ENCODE measurements at places on chromosomes 1 and 21. TPM values are rescaled to one million over a fixed set of nuclear protein-coding genes. Genes with fewer than 3 reads are reported as not detected.

Gene DCST1
- total RNA-seq, result not detected

- ATAC-seq, result no peak
Observed at GRCh38 chr1:186207391-186208085, 167.5 kb downstream of the TPR start.

DNA sequence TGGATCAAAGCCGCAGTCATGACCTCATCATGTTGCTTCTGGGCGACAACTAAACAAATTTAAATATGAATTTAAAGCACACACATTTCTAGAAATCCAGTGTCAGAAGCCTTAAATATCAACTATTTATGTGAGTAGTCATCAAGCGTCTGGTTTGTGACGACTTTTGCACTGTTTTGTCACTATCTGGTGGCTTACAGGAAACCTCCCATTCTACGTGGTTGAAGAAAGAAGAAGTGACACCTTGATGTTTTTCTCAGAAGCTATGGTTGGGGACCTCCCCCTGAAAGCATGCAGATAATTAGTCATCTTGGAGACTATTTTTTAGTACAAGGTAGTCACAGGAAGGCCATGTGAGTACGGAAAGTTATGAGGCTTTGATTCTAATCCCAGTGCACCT, 58.5 kb downstream of the TENT5C start:
- ATAC-seq, result peak; percentile 84

- ATAC-seq, result peak; percentile 36
Observed at GRCh38 chr1:209823143-209824041, 4.4 kb upstream of the UTP25 start.

DNA sequence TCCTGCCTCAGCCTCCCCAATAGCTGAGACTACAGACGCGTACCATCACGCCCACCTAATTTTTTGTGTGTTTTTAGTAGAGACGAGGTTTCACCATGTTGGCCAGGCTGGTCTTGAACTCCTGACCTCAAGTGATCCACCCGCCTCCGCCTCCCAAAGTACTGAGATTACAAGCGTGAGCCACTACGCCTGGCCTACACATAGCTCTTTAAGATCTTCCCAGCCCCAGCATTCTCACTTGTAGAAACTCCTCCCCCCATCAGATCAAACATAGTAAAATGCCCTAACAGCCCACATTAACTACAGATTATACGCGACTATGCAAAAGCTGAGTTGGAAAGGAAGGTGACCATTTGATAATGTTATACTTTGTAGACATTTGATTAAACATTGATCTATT, 634.8 kb downstream of the MATN1 start:
- no peak for ATAC-seq

DNA sequence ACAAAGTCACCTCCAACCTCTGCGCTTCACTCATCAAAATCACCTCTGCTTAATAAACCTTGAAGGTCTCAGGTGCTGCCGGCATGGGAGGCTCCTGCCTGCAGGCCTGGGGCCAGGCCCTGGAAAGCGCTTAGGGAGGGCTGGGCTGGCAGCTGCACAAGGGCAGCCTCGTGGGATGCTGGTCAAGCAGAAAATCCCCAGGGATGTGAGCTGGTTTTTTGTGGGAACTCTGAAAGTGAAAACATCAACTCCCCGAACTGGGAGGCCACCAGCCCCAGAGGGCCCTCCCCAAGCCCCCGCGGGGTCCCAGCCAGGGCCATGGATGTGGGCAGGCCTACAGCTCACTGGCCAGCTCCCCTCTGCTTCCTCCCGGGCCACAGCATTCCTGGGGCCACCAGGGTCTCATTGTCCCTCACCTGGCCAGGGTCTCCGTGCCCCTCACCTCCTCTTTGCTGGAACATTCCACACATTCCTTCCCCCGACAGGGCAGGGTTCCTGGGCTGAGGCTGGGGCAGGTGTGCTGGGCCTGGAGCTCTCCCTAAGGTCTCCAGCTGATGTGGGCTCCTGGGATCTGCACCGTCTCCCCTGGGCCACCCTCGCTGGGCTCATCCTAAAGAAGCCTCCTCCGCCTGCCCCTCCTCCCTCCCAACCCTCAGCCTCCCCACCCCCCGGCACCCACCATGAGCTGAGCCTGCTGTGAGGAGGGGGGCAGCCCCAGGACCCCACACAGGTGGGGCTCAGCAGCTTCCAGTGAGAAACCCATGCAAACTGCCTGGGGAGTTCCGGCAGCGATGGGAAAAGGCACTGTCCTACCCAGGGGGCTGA, 36.0 kb upstream of the POFUT2 start:
- no peak for ATAC-seq

GRCh38 chr1:51792864-51793263, 85.7 kb downstream of the NRDC start:
- peak; percentile 90 for ATAC-seq

GRCh38 chr1:229217716-229218115, 53.2 kb upstream of the RAB4A start:
- ATAC-seq, result peak; percentile 67

DNA sequence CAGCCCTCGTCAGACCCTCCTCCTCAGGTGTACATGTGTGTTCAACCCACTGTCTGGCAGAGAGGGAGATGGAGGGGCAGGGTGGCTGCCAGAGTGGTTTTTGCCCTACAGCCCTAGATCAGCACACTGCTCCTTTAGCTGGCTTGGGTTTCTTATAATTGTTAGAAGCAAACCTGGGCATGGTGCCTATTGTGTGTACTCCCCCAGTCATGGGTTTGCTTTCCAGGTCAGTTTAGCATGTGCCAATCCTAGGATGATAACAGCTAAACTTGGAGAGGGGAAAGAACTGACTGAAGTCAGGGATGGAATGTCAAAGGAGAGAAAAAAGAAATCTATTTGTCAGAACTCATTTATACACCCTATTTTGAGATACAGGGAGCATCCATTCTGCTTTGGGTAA, 63.3 kb downstream of the UCK2 start:
- ATAC-seq, result no peak

DNA sequence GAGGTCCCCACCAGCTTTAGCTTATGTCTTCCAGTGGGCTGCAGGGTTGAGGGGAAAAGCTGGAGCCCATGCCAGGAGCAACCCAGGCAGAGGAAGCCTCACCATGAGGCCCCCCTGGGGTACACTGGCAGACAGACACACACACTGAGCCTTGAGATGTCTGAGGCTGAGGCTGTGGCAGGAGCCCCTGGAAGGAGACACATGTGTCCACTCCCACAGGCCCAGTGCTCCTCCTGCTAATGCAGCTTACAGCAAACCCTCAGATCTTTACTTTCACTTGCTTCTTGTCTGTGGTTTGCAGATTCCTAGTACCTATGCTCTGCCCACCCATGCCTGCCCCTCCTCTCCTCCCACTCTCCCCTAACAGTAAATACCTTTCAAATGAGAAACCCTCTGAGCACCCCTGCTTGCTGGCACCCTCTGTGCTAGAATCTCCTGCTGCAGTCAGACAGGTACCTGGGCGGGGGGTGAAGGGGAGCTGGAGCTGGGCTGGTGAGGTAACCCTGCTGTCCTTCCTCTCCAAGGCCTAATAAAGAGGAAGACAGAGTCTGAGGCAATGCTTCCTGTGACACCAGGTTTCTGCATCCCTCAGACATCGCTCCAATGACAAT, 63.4 kb upstream of the NEK2 start:
- peak; percentile 60 for ATAC-seq

- peak; percentile 87 for ATAC-seq
Observed at GRCh38 chr1:209805875-209806760, at the start of gene IRF6. Gene IRF6, minus strand, starts transcription at chr1:209806142. Its CDS starts 4,729 bp downstream, at chr1:209801413.

DNA sequence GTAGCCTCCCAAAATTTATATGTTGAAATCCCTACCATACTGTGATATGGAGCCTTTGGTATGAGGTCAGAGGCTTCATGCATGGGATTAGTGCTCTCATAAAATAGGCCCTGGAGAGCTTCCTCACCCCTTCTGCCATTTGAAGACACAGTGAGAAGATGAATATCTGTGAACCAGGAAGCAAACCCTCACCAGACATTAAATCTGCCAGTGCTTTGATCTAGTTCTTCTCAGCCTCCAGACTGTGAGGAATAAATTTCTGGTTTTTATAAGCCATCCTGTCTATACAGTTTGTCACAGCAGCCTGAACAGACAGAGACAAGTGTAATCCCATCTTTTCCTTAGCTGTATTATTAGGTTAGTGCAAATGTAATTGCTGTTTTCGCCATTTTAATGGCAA, 88.4 kb downstream of the OLFML2B start:
- no peak for ATAC-seq

DNA sequence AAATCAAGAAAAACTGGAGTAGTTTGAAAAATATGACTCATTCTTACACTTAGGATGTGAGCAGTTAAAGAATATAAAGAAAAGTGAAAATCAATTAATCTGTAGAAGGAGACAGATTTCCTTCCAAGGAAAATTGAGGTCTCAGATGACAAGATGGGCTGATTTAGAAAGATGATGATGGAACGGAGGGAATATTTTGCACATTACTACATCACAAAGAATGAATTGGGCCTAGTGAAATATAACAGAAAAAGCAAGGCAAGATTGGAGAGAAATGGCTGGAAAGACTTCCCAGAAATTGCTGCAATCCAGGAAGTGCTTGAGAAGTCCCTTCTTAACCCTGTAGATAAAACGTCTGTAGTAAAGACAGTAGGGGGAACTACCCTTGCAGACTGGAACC, 169.1 kb upstream of the SYT6 start:
- ATAC-seq, result no peak

DNA sequence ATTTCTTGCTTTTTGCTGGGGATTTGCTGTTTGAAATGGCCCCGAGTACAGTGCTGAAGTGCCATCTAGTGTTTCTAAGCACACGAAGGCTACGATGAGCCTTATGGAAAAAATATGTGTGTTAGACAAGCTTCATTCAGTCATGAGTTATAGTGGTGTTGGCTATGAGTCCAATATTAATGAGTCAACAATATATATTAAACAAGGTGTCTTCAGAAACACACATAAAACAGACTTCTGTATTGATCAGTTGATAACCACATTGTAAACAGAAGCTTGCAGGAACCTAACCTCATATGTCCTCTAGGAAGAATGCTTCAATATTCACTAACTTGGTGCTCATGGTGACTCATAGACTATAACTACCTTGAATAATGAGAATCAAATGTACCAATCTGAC, 1.7 kb upstream of the GJB5 start:
- no peak for ATAC-seq

GRCh38 chr21:42091899-42092508, 20.9 kb downstream of the UMODL1 start:
- ATAC-seq, result no peak

Gene SLC44A5
- total RNA-seq, result 0.61 TPM

DNA sequence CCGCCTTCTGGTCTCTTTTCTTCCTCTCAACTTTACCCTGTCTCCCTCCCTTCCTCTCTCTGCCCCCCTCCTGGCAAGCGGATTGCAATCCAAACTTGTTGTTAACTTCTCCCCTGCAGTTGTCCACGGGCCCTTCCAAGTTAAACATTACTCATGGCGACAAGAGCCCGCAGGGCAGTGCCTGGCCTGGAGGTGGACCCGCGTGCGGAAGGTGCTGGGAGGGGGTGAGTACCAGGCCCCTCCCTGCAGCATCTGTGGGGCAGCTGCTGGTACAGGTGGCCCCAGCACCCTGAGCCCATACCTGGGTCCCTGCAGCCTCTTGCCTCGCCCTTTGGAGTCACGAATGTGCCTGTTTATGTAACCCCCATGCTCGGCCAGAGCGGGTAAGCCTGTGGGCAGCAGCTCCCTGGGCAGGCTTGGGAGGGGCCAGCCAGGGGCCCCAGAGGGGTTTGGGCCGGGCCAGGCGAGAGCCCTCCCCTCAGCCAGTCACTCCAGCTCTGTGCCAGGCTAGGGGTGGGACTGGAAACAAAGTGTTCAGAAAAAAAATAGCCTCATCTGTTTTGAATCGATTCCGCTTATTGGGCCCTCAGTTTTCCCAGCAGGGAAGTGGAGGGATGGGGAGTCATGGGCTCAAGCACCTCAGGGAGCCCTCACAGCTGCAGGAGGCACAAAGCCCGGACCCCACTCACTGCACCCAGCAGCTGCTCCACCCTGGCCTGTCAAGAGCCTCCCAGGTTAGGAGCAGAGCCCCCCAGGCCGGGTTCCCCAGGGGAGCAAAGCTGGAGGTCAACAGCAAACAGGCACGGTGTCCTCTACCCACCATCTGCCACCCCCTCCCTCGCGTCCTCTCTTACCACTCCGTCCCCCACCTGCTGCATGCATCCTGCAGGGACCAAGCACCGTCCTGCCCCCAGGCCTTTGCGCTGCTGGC, 14.0 kb upstream of the FAAP20 start:
- no peak for ATAC-seq

GRCh38 chr21:15210235-15210678, 145.5 kb upstream of the NRIP1 start:
- ATAC-seq, result no peak

- ATAC-seq, result no peak
Observed at GRCh38 chr1:178927003-178927402, 56.1 kb upstream of the ANGPTL1 start.

GRCh38 chr1:175269151-175269550, 76.6 kb upstream of the KIAA0040 start:
- no peak for ATAC-seq

- ATAC-seq, result no peak
Observed at GRCh38 chr1:20069874-20070273, at the start of gene PLA2G5. Gene PLA2G5, plus strand, starts transcription at chr1:20070194. Its CDS starts 14,637 bp downstream, at chr1:20084831.

Gene FAM43B
- total RNA-seq, result not detected

GRCh38 chr1:166875302-166875733, 746 bp downstream of the TADA1 start:
- ATAC-seq, result no peak

DNA sequence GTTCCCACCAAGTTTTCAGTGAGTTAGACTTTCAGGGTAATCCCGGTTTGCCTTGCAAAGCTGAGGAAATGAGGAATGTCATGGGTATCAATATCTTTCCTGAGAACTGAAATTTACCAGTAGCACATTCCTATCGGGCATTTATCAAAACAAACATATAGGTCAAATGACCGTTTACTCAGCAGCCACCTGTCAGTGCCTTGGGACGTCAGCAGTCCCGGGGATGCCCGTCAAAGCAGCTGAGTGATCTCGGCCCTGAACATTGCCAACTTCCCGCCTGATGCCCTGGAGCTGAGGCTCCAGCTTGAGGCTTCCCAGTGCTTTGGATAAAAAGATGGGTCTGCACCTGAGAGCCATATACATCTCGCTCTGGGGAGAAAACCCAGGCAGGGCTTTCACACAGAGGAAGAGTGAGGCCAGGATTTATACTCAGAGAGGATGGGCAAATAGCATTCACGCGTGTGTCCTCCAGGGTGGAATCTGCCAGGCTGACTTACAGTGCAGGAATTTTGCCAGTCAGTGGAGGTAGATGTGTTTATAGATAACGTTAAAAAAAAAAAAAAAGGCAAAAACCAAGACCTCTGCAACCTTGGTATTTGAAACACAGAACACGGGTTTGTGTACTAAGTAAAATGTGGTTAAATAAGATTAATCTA, 435.7 kb upstream of the VAMP3 start:
- no peak for ATAC-seq

GRCh38 chr21:27804515-27804914, 837.6 kb upstream of the ADAMTS5 start:
- ATAC-seq, result no peak

Gene RGS5
- total RNA-seq, result 1.6 TPM

GRCh38 chr1:237032029-237032428, 10.0 kb upstream of the RYR2 start:
- ATAC-seq, result no peak

Gene ZMYM1
- total RNA-seq, result 3.5 TPM

Gene PPP1R15B
- 71.6 TPM for total RNA-seq

Gene SH2D1B
- not detected for total RNA-seq

Gene FAM72C
- total RNA-seq, result 11.8 TPM

GRCh38 chr1:101964708-101965107, 32.0 kb downstream of the OLFM3 start:
- ATAC-seq, result no peak

Gene OR2L13
- not detected for total RNA-seq
